ENCODE measurements at places on chromosomes 13 and 19.

DNA sequence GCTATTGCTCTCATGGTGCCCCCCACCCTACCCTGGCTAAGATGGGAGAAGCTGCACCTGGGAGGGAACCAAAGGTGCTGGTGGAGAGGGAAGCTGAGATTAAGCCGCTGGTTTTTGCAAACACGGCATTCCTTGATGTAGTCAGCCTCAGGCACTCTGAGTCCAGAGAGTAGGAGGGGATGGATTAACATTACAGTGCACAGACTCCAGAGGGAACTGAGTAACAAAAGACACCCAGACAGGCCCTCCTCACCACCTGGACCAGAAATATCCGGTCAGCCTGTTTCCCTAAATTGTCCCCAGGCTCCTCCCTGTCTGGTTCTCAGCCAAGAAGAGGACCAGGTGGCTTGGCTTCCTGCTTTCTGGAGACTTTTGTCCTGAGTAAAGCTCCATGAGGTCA, 28.9 kb upstream of the PABPC3 start:
- DNase-seq = no peak

DNA sequence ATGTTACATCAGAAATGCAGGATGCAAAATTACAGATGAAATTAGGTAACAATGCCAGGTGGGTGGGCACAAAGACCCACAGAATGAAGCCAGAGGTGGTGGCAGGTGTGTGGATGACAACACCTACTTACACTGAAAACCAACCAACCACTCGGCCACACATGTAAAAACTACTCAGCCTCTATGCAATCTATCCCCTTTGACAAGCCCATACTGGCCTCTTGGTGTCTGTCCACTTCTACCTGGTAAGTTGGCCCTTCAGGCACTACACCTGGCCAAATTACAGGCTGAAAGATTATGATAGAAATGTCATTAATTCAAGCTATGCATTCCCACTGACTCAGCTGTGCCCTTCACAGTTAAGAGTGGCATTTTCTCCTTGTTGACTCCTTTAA, 50.0 kb downstream of the BRD4 start:
- no peak for DNase-seq

DNA sequence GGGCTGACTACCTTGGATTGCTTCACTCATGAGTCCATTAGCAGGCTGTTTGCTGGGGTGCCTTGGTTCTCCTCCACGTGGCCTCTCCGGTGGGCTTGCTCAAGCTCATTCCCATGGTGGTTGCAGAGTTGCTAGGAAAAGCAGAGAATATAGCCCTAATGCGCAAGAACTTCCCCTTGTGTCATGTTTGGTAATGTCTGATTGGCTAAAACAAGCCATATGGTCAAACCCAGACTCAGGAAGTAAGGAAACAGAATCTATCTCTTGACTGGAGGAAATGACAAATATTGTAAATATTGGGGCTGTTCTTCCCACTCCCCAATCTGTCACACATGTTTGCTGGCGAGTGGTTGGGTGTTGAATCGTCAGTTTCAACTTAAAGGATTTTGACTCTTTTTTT, 12.1 kb downstream of the NFILZ start:
- no peak for DNase-seq

DNA sequence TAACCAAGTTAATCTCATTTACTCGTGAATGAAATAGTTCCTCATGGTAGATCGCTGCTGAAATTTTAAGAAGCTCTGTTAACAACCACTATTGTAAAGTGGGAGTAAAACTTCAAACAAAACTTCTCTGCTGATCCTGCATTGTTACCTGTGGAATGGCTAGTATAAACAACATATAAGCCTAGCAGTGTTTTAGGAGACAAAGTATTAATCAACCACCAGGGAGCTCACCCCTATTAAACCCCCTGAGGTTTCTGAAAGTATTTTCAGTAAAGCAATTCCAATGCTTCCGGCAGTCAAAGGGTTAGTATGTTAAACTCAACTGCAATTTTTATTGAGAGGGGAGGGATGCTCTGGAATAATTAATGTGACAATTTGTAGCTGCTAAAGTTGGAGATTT, 30.0 kb upstream of the PCDH17 start:
- DNase-seq = no peak

DNA sequence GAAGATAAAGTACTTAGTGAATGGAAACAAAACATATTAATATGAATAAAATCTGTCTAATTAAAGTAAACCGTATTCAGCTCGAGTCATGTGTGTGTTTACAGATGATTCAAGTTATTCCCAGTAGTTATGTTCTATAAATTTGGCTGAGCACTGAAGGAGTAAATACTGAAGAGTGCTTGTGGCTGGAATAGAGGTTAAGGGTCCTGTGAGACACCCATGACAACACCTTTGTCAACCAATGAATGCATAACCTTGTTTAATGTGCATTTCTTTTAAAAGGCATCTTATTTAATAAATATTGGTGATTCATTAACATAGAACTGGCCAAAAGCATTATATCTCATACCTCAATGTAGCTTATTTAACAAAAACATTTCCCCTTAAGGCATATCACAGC, 577.8 kb upstream of the SLITRK5 start:
- DNase-seq = no peak

- no peak for DNase-seq
Measured at GRCh38 chr13:37700887-37701286, 102.3 kb upstream of the POSTN start.

- no peak for DNase-seq
Measured at GRCh38 chr13:28707629-28708427, 10.9 kb downstream of the SLC46A3 start.

DNA sequence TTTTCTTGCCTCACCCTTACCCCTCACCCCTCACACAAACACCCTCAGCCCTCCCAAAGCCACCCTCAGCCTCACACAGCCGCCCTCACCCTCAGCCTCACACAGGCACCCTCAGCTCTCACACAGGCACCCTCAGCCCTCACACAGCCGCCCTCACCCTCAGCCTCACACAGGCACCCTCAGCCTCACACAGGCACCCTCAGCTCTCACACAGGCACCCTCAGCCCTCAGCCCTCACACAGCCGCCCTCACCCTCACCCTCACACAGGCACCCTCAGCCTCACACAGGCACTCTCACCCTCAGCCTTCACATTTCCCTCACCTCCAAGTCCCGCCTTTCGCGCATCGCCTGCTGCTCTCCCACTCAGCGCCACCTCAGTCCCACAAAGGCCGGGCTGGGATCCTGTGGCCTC, 287 bp upstream of the ZSCAN22 start:
- DNase-seq = no peak

- no peak for DNase-seq
Measured at GRCh38 chr19:57441979-57442752, 7.0 kb downstream of the ZNF749 start.

GRCh38 chr19:52896431-52897137, 851 bp downstream of the ZNF320 start:
- no peak for DNase-seq

DNA sequence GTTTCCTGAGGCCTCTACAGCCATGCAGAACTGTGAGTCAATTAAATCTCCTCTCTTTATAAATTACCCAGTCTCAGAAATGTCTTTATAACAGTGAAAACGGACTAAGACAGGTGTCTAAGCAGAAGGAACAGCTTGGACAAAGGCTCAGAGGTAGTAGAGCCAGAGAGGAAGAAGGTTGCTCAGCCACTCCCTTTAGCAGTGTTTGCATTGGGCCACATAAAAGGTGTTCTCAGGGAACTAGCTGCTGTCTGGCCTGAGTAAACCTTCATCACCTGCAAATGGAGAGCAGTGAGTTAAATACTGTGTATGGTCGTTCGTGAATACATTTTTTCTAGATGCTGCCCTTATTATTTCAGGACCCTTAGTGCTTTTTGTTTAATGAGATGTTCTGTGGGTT, 383.4 kb downstream of the EFNB2 start:
- no peak for DNase-seq

GRCh38 chr13:98007001-98007400, 53.5 kb downstream of the IPO5 start:
- no peak for DNase-seq

GRCh38 chr19:2805261-2805900, 14.3 kb upstream of the ZNF554 start:
- DNase-seq = no peak

GRCh38 chr19:40831502-40832430, 18.5 kb downstream of the CYP2A6 start:
- DNase-seq = no peak

DNA sequence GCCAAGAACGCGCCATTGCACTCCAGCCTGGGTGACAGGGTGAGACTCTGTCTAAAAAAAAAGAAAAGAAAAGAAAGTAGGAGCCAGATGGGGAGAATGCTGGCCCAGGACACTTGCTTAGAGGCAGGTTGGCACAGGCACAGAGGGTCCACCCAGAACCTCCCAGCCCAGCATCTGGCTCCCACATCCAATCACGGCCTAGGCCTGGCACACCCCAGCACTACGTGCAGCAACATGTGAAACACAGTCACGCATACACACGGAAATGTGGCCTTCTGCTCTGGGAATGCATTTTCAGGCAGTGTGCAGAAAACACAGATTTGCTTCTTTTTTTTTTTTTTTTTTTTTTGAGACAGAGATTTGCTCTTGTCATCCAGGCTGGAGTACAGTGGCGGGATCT, 20.9 kb upstream of the FOSB start:
- no peak for DNase-seq

DNA sequence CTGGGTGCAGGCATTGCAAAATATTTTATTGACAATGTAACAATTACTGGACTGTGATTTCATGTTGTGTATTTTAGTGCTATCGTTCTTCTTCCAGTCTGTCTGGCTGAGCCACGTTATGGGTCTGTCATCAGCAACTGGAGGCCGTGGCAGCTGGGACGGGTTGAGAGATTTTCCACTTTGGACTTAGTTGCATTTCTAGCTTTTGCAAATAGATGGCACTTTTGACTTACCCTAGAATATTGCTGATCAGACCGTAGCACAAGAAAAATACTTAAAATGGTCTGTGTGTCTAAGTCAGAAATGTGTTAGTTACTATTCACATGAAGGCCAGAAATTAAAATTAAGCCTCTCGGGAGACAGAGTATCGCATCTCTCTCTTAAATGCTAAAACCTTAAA, 211.1 kb downstream of the TEX29 start:
- DNase-seq = no peak

DNA sequence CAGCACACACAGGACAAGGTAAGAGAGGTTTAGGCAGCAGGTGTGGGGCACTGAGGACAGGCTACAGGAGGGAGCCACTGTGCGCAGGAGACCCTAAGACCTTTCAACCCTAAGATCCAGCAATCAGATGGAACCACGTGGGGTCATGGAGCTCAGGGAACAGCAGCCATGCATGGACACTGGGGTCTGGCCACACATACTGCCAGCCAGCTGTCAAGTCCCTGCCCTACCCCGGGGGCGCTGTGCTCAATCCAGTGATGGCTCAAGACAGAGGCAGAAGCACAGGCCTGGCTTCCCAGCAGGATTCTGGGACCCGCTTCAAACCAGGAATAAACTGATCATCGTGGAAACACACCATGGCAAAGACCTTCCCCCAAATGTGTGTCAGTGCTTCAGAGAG, 25.5 kb upstream of the EPHX3 start:
- DNase-seq = no peak

GRCh38 chr19:47313754-47314295, 4.2 kb downstream of the C5AR1 start:
- no peak for DNase-seq

GRCh38 chr13:101707659-101708058, 255.2 kb downstream of the ITGBL1 start:
- DNase-seq = no peak

DNA sequence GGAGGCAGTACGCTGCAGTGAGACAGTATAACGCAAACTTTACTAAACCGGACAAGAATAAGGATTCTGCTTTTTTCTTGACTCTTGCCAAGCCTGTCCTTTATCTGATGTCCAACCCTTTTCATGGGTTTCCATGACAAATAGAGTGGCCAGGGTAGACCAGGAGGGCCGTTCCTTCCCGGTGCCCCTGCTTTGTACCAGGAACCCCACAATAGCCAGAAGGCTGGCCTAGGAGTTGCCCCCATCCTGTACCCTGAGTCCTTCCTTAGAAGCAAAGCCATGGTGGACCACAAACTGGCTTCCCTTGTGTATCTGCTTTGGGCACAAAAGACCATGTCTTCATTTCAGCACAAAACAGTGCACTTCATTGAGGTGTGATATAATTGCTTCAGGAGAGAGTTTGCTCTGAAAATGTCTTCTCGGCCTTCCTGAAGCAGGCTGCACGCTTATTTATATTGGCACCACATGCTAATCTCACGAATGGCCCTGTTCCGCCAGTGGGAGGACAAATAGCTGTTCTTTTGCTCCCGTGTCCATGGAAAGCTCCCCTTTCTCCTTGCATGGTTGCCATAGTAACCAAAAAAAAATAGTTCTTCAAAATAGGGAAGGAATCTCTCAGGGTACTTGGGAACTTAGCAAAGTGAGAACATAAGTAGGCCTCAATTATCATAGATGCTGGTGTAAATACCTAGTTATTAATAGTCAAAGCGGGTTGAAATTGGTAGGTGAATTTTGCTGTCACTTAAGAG, 222.1 kb downstream of the ZIC5 start:
- no peak for DNase-seq

DNA sequence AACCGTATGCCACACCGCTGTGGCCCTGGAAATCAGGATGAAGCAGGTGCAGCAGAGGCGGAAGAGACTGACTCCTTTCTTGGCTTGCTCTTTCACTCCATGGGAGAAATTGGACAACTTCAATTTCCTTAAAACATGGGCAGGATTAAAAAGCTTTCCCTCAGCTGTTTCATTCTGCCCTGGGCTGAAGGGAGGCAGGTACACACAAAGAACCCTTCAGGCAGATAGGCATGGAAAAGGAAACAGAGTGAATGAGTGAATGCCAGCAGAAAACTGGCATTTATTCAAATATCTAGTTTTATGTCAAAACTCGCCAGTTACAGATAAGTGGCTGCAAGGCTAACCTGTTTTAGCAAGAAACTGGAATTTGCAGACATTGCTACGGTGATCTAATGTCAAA, 71.0 kb upstream of the SLC15A1 start:
- no peak for DNase-seq

DNA sequence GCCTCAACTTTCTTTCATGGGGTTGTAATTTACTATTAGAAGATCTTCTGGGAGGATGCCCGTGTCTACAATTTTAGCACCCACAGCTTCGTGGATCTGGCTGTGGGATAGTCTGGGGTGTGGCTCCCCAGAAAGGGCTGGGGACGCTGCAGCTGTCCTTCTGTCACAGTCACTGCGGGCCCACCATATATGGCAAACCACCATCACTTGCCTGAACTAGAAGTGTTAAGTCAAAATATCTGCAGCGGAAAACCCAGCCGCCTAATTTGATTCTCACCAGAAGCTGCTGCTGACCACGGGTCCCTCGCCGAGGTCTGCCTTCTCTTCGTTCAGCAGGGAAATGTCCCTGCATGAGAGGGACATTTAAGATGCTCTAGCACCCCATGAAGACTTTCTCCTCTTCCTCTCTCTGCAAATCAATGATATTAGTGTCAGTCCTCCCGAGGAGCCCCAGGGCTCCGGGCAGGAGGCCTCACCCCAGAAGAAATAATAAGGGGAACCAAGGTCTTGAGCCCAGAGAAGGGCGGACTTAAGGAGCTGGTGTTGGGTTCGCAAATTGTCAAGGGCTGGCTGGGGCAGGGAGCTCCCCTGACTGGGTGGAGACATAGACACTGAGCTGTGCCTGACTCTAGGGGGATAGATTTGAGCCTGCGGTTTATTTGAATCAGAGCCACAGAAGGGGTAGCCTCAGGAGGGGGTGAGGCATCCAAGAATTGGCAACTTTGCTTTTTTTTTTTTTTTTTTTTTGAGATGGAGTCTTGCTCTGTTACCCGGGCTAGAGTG, 3.0 kb upstream of the MATK start:
- DNase-seq = no peak

Data from kidney glomerular epithelial cell (primary cell).